ENCODE measurements at places on chromosomes 16 and 17.
A peak's percentile ranks its signal among the peaks of the same experiment; 100 is the strongest.

GRCh38 chr17:57927048-57927723 is 28.0 kb downstream of the CUEDC1 start:
- peak; percentile 88 for DNase-seq

- DNase-seq: no peak
These were observed 63.7 kb upstream of the BCO1 start for GRCh38 chr16:81174644-81175324.

GRCh38 chr17:67520916-67521774 is 144.1 kb downstream of the PITPNC1 start:
- DNase-seq: no peak

GRCh38 chr16:85869785-85870558 is 29.0 kb upstream of the IRF8 start:
- no peak for DNase-seq

- DNase-seq: no peak
These were observed 158.6 kb downstream of the PMP22 start for GRCh38 chr17:15106540-15106939.

DNA sequence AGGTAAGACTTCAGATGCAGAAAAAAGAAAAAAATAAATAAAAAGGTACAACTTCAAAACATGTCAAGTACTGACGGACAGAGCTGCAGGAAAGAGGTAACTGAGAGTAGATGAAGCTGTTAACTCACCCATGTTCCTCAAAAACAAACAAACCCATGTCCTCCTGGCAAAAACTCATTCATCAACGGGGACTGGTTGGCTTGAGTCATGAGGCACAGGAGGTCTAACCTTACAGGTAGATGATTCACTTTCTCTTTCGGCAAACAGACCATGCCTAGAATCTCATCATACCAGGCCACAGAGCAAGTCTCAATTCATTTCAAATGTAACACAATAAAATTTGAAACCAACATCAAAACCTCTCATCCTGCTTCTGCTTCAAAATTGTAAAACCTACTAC is 12.3 kb upstream of the FASN start:
- no peak for DNase-seq

DNA sequence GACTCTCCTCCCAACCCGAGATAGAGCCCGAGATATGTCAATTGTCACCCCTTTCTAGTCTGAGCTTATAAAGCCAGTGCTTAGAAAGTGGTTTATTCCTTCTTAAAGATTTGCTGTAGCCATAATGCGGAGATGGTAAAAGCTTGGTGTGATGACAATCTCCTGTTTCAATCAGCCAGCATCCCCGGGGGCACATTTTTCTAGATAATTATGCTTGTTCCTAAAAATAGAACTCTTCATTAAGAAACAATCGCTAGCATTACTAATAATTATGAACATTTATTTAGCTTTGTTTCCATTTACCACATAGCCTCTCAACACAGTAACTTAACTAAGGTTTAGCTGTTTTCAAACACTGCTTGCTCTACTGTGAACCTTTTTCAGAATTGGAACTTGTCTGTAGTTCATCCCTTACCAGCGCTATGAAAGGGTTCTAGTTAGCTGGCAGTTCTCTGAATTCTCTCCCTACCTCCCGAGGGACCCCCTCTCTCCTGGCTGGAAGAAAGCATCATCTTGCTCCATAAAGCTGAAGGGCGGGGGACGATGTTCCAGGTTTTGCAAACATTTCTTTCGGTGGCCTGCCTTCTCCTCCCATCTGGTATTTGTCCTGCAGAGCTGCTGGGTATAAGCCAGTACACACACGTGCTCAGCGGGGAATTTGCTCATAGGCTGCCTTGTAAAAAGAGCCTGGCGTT is 922 bp upstream of the MRPL58 start:
- DNase-seq: peak; percentile 85

- DNase-seq: no peak
These were observed 11.0 kb downstream of the TK2 start for GRCh38 chr16:66538910-66539309.

DNA sequence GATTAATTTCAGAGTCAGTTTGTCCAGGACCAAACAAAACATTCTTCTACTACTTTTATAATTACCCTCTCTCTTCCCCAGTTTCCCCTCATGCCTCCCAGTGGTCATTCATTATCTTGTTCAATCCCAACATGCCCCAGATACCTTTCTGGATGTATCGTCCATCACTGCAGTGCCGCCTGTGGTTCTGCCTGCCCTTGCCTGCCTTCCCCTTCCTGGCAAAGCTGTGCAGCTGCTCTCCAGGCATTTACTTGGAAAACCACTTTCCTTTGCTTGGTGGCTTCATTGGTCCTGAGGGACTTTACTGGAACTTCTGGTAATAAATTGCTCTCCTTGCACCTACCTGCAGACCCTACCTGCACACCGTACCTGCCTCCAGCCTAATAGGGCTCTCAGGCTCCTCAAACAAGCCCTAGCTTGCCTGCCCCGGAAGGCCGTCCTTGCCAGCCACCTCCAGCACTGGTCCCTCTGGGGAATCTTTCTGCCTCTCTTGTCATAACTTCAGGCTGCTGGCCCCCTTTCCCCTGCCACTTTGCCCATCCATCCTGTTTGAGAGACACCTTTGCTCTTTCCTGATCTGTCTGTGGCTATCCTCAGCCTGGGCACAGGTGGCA is 19.5 kb upstream of the MSI2 start:
- no peak for DNase-seq

GRCh38 chr17:72025113-72025512 is 95.7 kb upstream of the SOX9 start:
- DNase-seq: no peak

DNA sequence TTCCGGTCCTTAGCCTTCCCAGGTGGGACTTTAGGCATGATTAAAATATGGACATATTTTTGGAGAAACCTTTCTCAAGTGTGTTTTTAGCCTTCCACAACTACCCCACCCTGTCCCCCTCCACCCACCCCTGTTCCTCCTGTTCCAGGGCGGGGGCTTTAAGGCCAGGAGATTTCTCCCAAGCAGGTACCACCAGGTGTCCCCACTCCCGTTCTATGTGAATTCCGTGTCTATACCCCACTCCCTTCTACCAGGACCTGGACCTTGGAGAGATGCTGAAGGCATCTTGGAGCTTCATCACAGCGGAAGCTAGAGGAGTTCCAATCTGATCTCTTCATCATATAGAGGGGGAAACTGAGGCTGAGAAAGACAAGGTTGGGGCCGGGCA is 9.7 kb downstream of the CA4 start:
- no peak for DNase-seq

- DNase-seq: peak; percentile 93
These were observed 7.4 kb upstream of the FLYWCH1 start for GRCh38 chr16:2904100-2904921.

DNA sequence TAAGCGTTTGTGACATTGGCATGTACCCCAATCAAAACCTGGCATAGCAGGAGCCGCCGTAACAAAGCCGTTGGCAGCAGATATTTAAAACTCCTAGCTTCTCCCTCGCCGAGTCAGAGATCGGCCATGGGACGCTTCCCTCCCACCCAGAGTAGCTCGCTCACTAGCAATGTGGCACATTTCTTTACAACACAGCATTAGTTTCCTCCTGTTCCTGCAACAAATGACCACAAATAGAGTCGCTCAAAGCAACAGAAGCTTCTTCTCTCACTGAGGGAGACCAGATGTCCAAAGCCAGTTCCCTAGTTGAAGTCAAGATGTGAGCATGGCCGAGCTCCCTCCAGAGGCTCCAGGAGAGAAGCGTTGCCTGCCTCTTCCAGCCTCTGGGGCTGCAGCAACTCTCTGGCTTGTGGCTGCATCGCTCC is 106.7 kb downstream of the RBFOX3 start:
- no peak for DNase-seq

DNA sequence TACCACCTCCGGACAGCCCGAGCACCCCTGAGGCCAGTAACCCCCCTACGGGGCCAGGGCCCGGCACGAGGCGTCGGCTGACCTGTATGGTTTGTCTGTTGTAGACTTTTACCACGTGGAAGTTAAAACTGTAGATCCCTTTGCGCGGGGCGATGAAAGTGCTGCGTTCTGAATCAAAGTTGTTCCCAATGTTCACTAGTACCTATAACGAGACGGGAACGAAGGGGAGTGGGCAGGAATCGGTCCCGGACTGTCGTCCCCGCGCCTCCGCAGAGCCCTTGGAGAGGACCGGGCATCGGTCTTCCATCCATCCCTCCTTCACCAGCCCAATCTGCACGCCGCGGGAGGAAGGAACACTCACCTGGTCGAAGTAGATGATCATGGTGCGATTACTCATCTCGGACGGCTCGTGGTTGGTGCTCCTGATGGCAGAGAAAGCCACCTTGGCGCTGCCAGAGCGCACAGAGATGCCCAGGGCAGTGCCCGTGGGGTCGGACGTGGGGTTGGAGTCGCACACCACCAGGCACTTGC is 732 bp downstream of the CBLN1 start:
- DNase-seq: no peak

DNA sequence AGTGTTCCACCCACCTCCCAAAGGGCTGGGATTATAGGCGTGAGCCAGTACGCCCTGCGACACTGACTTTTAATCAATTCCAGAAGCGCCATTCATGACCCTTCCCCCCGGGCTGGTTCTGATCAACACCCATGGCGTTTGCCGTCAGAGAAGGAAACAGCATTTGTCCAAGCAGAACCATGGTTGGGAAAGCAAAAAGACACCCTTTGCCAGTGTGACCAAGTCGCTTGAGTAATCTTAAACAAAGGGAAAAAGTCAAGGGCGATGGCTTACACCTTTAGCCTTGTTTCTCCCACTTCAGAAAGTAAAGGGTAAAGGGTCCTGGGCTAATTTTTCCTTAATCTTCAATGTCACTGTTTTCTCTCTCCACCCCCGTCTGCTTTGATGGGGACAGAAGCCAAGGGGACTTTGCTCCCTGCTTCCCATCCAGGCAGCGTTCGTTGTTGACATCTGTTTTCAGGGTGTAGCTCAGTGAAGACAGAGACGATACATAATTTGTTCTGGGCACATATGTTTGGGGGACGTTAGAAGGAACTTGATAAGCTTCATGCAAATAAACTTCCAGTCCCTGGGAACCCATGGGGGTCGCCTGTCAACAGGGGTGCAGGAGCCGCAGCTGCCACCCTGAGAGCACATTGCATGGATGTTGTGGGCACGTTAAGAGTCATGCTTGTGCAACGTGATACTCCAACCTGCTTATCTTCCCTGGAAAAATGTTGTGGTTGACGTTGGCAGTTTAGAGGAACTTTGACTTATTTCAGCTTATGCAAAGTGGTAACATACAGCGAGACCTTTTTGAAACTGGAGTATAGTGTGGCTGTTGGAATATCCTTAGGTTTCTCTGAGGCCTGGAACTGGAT is 50.6 kb upstream of the TANGO6 start:
- DNase-seq: no peak

- peak; percentile 53 for DNase-seq
These were observed 10.2 kb downstream of the DPEP1 start for GRCh38 chr16:89623511-89624261.

DNA sequence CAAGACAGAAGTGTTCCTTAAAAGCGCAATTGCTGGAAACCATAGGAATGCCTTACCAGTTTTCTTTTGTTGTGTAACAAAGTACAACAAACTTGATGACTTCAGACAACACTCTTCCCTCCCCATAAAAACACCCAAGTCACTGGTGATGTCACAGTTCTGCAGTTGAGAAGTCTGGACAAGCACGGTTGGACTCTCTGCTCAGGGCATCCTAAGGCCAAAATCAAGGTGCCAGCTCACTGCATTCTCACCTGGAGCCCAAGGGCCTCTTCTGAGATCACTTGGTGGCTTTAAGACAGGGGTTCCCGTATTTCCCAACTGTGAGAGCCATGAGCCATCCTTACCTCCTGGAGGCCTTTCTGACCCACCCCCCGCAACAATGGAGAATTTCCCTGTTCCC is 45.6 kb upstream of the MEAK7 start:
- DNase-seq: no peak

- DNase-seq: peak; percentile 56
These were observed 118.2 kb upstream of the SMURF2 start for GRCh38 chr17:64780096-64781013.

- DNase-seq: no peak
These were observed 14.7 kb downstream of the RPH3AL start for GRCh38 chr17:337866-338265.

DNA sequence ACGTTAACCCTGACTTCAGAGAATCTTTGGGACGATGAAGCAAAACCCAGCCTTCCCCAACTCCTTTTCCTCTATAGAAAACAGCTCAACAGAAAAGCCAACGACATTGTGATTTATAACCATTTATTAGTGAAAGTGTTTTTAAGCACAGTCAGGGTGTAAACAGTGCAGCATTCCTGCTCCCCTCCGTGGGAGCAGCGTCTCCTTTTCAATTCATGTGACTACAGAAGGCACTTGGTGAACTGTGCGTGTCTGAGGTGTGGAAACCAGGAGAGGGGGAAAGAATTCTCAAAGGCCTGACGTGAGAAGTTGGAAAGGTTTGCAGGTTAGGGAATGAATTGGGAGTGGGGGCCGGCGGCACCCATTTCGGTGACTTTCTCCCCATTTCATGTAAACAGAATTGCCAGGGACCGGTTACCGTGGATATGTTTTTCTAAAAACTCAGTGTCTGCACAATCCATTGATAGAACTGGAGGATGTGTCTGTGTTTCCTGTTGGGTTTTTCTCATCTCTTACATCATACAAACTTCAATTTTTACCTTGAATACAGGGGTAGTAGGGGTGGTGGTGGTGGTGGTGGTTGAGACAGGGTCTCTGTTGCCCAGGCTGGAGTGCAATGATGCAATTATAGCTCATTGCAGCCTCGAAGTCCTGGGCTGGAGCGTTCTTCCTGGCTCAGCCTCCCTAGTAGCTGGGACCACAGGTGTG is 53.1 kb downstream of the NDE1 start:
- DNase-seq: no peak

DNA sequence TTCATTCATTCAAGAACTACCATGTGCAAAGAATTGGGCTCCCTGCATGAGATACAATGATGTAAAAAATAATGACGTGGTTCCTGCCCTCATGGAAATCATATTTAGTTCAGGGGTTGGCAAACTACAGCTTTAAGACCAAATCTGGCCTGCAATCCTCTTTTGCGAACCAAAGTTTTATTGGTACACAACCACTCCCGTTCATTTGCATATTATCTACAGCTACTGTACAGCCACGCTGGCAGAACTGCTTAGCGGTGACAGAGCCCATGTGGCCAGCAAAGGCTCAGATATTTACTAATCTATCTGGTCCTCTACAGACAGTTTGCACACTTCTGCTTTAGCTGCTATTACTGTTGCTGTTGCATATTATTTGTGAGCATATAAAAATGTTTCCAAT is 167.7 kb downstream of the XYLT1 start:
- no peak for DNase-seq

- DNase-seq: peak; percentile 52
These were observed 89.5 kb downstream of the CLEC16A start for GRCh38 chr16:11033629-11034420.

DNA sequence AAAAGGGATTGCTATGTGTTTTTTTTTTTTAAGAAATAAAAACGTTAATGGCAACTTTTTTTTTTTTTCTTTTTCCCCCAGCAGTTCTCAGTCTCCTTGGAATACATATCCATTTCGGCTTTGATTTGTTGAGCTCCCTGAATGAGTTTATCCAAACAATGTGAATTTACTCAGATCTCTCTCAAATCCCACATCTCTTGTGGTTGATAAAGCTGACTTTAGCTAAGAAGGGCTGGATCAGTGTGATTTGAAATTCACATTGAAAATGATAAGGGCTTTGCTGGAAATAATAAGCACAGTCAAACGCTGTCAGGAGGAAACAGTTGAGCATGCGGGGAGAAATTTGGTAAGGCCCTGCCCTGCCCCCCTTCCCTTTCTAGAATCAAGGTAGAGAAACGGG is 74.1 kb upstream of the IRX3 start:
- DNase-seq: no peak

- no peak for DNase-seq
These were observed 146.4 kb downstream of the CHD9NB start for GRCh38 chr16:52906281-52906680.
